ENCODE measurements at places on chromosomes 7 and 10.
A peak's percentile ranks its signal among the peaks of the same experiment; 100 is the strongest.

- no peak for DNase-seq
Measured at GRCh38 chr7:134766779-134767519, 12.5 kb upstream of the CALD1 start.

DNA sequence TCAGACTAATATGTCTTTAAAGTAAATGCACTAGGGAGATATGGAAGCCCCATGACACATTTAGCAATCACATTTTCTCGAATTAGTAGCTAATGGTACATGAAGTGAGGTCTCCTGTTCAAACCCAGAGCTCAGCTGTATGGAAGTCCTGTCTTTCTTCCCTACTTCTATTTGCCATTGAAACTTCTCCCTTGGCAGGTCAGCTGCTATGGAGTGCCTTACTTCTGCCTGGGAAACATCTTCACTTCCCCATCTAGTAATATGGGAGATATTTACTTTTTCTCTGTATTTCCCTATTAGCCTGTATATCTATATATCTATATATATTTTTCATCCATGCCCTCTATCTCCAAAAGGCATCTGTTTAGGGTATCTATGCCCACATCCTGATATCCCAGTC is 225.3 kb upstream of the INHBA start:
- no peak for DNase-seq

DNA sequence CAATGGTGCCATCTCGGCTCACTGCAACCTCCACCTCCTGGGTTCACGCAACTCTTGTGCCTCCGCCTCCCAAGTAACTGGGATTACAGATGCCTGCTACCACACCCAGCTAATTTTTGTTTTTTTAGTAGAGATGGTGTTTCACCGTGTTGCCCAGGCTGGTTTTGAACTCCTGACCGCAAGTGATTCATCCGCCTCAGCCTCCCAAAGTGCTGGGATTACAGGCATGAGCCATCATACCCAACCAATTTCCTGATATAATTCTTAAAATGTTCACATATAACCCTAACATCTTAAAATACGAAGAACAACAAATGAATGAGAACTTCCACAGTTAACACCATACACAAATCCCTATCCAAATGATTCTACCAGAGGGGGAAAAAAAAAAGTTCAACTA is 31.2 kb downstream of the BAIAP2L1 start:
- no peak for DNase-seq

DNA sequence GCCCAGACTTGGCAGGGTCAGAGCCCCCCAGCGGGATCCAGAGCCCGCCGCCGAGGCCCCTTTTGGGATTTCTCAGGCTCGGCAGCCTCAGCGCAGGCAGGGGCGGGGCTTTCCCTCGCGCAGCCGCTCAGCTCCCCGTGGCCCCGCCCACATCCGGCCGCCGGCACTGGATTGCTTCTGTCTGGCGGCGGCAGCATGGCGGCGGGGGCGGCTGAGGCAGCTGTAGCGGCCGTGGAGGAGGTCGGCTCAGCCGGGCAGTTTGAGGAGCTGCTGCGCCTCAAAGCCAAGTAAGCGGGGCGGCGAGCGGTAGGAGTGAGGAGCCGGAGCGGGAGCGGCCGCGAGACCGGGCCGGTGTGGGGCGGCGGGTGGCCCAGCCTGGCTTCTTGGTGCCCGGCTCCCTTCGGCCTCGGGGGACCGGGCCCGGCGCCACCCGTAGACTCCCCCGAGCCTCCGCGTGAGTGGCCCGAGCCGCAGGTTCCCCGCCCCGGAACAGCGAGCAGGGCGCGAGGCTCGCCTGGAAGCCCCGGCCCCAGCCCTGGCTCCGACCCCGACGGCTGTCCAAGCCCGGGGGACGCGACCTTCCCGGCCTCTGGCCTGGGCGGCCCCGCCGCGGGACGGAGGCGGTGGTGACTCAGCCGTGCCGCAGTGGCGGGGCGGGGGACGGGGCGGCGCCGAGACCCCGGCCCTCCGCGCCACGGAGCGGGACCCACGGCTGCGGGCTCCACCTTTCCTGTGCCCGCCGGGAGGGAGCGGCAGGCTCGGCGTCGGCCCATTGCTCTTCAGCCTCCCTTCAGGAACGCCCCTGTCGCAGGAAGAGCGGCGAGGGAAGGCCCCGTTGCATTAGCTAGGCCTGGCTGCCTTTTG is at the start of gene GLRX3:
Gene GLRX3 (plus strand): TSS at position 166 of the 864 bp plus-strand sequence. CDS start 30 bp downstream, at position 196.
- no peak for DNase-seq

GRCh38 chr10:96642973-96643372 is 56.2 kb upstream of the TM9SF3 start:
- DNase-seq, result peak; percentile 45

DNA sequence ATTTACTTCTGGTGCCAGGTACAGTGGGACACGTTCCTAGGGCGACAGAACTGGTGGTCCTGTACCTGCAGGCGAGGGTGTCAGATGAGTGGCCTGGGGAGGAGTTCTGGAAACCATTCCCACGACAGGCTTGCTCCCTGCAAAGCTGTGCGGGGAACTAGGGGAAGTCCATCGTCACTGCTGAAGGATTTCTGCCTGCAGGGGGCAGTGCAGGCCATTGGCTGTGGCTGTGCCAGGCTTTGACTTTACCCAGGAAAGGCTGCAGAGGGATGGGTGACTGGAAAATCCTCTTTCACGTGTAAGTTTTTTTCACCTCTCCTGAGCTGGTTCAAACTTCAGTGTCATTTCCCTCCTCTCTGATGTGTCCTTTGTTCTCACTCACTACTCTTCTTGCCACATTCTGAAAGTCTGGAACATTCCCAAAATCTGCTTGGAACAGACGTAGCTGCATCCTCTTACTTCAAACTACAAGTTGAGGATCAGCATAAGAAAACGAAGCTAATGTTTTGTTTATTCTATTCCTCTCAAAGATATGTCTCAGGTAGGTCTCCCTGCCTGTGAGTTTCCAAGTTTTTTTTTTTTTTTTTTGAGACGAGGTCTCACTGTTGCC is 126.5 kb downstream of the SH2D4B start:
- no peak for DNase-seq

GRCh38 chr7:37441816-37442215 is 6.8 kb downstream of the ELMO1 start:
- DNase-seq, result no peak

- DNase-seq, result no peak
Measured at GRCh38 chr10:101660256-101660655, 34.7 kb downstream of the FBXW4 start.

GRCh38 chr7:118057404-118057803 is 126.6 kb upstream of the LSM8 start:
- DNase-seq, result no peak

DNA sequence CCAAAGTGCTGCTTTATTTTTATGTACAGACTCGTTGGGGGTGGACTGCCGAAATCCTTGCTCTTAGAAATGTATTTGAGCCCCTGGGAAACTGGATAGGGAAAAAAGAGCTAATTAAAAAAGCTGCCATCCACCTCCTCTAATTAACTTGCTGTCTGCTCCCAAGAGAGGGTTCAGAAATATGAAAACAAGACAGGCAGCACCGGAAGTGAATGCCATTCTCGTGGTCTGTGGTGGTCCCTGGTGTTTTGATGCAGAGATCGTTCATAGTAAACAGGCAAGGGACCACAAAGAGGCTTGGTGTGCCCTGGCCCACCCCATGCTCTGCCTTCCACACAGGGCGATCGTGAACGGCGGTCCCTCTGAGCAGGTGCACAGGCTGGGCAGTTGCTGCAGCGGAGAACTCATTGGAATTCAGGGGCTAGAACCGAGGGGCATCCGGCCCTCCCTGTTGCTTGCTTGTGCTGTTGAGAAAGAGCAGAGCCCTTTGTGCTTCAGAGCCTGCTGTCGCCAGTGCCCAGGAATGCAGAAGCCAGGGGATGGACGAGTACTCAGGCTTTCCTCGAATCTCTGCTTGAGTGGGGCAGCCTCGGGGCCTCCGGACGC is 79.1 kb upstream of the BTBD16 start:
- DNase-seq, result no peak

DNA sequence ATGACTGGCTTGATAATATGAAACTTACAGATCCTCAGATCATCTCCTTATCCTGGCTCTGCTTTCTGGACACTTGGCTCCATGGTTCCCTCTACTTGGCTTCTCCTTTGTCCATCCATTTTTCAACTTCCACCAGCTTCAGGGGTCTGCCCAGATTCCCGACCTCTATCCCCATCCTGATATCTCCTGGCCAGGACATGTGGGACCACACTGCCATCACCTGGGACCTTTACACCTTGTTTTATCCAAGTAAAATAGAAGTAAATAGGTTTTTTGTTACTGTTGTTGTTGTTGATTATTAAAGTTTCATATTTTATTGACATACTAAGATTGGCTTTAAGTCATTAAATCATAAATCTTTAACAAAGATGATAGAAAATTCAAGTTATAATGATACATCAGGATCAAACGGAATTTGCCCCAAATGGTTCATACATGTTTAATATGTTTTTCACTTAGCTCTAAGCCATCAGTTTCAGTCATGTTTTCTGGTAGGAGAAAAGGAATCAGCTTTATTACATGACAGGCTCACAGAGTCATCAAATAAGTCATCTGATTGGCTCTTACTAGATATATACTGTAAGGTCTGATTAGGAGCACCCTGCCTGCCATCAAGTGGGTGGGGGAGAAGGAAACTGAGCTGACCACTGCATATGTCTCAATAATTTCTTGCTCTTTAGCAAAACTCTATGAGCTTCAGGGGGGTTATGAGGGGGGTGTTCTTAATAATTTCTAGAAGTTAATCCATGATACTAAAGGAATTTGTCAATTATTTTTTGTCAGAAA is 111.5 kb upstream of the AHR start:
- DNase-seq, result no peak

DNA sequence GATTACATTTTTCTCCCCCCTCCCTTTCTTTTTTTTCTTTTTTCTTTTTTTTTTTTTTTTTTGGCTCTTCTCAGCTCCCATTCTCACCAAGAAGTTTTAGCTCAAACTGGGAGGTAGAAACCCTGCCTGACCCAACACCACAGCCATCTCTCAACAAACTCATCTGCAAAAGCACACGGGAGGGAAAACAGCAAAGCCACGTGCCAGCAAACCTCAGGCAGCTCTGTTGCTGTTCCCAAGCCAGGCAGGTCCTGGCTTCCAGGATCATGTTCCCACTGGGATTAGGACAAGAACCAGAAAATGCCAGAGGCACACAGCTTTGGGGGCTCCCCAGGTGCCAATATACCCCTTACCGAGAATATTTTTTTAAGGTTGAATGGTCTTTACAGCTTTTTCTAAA is 56.7 kb downstream of the ITIH5 start:
- no peak for DNase-seq

DNA sequence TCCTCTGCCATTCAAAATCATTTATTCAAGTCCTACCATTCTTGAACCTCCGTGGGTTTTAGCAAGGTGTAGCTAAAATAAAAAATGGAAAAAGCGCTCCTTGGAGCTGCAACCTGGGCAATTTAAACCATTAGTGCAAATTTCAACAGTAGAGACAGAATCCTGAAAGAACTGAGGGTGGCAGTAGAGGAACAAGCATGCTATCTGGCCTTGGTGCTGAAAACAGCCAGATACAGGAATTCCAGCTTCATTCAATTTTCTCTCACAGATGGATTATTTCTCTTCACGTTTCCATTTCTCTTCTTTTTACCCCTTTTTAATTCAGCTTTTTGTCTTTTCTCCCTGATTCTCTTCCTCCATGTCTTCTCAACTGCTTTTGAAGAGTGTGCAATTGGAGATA is 77.7 kb downstream of the OTUD1 start:
- no peak for DNase-seq

- no peak for DNase-seq
Measured at GRCh38 chr7:23246555-23246954, at the start of gene GPNMB. Gene GPNMB (plus strand): TSS chr7:23246775. CDS start chr7:23246858, 83 bp downstream.

DNA sequence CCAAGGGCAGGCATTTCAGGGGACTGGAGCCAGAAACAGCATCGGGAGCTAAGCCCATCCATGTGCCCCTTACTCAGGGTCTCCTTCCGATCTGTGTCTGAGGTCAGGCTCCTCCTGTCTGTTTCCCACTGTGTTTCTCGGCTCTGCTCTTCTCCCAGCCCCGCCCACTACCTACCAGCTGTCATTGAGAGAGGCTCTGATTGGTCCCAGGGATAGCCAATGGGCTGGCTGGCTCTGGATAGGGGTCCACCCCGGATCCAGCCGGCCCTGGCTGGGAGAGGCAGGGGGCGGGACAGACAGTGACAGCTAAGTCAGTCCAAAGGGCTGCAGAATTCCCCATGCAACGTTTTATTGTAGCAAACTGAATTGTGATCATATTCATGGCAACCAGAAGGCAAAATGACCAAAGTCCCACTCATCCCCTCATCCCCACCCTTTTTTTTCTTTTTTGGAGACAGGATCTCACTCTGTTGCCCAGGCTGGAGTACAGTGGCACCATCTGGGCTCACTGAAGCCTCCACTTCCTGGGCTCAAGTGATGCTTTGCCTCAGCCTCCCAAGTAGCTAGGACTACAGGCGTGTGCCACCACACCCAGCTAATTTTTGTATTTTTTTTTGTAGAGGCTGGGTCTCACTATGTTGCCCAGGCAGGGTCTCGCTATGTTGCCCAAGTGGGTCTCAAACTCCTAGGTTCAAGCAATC is 76.3 kb downstream of the CLIP2 start:
- no peak for DNase-seq

DNA sequence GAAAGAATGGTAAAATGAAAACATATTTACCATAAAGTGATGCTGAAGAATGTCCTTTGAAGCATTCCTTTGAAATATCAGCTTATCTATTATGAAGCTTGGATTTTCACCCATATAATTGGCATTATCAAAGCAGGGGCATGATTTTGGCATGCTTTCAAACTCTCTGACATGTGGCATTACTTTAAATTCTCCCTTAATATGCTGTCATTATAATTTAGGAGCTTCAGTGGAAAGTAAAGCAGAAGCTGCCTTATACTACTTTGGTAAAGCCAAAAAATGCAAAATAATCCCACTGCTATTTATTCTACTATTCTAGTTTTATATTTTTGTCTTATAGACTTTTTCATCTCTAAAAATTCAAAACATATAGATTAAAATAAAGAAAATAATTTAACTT is 28.0 kb upstream of the HIBADH start:
- DNase-seq, result no peak

- no peak for DNase-seq
Measured at GRCh38 chr7:46109437-46109836, 188.4 kb upstream of the IGFBP3 start.

DNA sequence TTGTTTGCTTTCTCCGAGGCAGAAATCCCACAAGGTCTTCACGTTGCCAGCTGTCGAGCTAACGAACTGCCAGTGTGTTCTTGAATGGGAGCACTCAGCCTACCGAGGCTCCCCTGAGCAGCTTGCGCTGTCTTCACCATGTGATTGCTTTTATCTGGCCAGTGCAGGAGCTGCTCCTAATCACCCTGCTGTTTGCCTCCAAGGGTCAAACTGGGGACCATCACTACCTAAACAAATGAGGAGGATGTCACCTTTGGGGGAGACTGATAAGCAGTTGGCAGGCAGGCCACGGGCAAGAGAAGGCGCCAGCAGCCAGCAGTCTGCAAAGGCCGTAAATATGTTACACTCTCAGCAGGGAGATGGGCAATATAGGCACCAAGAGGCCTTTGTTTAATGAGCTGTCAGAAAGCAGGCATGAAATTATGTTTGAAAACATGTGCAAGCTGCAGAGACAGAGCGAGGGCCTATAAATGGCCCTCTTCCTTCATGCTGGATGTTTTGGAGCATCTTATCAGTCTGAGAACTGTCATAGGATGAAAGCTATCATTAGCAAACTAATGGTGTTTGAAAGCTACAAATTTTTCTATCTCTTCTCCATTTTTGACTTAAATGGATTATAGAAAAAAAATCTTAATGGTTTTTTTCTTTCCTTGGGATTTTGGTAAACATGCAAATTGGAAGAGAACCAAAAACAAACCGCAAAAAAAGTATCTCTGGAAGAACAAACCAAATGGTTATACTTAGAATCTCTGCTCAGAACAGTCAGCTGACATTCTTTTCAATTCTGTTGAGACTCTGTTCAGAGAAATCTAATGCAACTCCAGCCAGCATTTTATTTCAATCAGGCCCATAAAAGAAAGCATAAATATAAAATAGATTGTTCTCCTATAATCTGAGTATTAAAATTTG is 267.3 kb upstream of the NPVF start:
- no peak for DNase-seq
